Retinal pigment epithelial cell (primary cell): ENCODE measurements at places on chromosomes 12 and 14.
A peak's percentile ranks its signal among the peaks of the same experiment; 100 is the strongest.

GRCh38 chr14:74045522-74045921 is 26.4 kb downstream of the BBOF1 start:
- DNase-seq = no peak

DNA sequence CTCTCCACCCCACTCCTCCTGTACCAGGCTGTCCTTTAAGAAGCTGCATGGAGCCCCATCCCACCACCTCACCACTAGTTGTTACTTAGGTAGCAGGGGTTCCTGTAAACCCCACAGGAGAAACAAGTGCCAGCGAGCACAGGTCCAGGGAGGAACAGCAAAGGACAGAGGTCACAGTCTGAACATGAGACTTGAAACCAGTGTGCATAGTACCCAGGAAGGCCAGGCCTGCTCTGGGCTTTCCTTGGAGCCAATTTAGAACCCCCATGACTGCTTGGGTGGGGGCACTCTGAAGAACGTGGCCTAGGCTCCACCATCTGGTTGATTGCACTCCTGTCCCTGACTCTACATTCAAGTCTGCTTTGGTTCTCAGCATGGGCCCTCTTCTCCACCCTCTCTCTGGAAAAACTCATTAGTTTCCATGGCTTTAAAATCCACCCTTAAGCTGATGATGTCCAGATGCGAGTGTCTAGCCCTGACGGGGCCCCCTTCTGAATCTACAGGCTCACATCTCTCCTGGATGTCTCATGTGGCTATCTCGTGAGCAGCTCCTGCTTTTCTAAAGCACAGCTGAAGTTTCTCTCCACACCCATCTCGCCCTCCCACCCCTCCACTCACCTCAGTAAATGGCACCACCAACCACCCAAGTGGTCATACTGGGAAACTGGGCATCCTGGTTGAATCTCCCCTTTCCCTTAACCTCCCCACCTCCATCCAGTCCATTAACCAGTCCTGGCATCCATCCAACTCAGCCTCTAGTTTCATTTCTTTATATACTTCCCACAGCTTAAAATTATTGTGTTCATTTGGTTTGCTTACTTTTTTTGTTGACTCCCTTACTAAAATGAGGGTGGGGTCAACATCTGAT is 8.4 kb downstream of the KRT3 start:
- no peak for DNase-seq

DNA sequence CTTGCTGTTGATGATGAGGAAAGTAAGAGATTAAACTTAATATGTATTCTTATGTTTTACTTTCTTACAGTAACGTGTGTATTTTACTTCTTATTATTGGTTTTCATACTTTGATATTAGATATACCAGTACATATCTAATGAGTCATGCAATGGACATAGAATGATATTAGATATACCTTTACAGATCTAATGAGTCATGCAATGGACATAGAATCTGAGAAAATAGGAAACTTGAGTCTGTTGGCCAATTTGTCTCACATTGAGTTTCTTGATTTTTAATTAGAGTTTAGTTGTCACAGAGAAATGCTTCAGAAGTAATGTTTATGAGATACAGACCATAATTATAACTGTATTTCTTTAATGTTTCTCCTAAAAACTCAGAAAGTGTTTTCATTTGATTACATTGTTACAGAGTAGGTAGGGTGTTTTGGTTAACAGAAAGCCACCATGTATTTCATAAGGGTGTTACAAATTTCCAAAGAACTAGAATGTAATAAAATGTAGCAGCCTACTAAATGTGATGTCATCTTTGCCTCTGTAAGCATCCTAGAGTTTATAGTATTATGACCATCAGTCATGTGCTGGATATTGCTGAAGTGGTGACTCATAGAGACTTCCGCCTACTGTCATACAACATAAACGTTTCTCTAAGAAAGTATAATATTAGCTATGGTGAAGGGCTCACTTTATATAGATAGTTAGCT is 3.0 kb downstream of the GAS2L3 start:
- peak; percentile 70 for DNase-seq

DNA sequence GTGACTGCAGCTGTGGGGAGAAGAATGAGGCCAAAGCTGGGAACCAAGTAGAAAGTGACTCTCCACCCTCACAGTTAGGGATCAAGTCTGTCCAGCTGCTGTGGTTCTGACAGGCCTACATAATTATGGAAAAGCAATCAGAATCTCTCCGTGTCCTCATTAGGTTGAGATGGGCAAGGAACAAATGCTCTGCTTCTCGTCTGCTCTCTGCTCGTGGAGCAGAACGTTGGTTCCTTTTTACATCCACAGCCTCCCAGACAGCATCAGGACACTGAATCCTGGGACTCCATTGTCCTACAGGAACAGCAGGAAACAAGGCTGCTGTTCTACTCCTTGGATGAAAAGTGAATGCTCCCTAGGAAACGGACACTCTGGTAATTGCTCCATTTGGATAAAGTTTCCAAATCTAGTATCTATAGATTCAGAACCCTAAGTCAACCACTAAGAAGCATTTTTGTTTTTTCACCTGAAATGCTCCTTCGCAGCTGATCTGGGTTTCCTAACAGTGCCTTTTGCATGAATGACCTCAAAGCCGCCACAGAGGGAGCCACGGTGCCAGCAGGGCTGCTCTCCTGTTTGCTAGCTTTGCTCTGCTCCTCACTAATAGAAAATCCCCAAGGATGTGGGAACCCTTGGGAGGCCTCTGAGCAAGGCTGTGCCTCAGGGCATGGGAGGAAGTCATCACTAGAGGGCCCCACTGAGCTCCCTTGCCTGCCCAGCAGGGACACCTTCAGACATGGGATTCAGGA is 102.0 kb downstream of the EGLN3 start:
- peak; percentile 72 for DNase-seq

GRCh38 chr14:53929871-53930715 is 26.5 kb downstream of the BMP4 start:
- no peak for DNase-seq

- no peak for DNase-seq
Observed at GRCh38 chr12:19596434-19597166, 157.3 kb downstream of the AEBP2 start.

GRCh38 chr14:100147181-100147631 is 12.2 kb downstream of the DEGS2 start:
- no peak for DNase-seq

- no peak for DNase-seq
Observed at GRCh38 chr14:99846808-99847207, 53.6 kb downstream of the EML1 start.
